Upper lobe of right lung (tissue), 1 donor: ENCODE measurements at places on chromosomes 3 and 15. TPM values are rescaled to one million over a fixed set of nuclear protein-coding genes. Genes with fewer than 3 reads are reported as not detected.

The A4GNT gene
- not detected for total RNA-seq

The RPUSD3 gene
- total RNA-seq = 27.7 TPM

The CCR3 gene
- total RNA-seq = 0.43 TPM

The SETD2 gene
- total RNA-seq = 45.9 TPM

The GPD1L gene
- 84.1 TPM for total RNA-seq

The GJD2 gene
- total RNA-seq = not detected

The RYK gene
- total RNA-seq = 56.6 TPM

The CGNL1 gene
- total RNA-seq = 54.9 TPM

The DNAJB11 gene
- 43.8 TPM for total RNA-seq

The GRK7 gene
- 0.12 TPM for total RNA-seq

The CPOX gene
- total RNA-seq = 15.8 TPM

The FBXL22 gene
- total RNA-seq = 0.98 TPM

The ZMYND10 gene
- 2.8 TPM for total RNA-seq

The C3orf70 gene
- 4.1 TPM for total RNA-seq

The BNC1 gene
- 3.1 TPM for total RNA-seq

The CRABP1 gene
- total RNA-seq = not detected

The LRRIQ4 gene
- 0.29 TPM for total RNA-seq
